ENCODE measurements at places on chromosomes 5 and 9.
A peak's percentile ranks its signal among the peaks of the same experiment; 100 is the strongest.

- DNase-seq = no peak
Observed at GRCh38 chr5:165094782-165095181, 1589.4 kb downstream of the MAT2B start.

- no peak for DNase-seq
Observed at GRCh38 chr9:97046228-97046627, 7.3 kb upstream of the CTSV start.

DNA sequence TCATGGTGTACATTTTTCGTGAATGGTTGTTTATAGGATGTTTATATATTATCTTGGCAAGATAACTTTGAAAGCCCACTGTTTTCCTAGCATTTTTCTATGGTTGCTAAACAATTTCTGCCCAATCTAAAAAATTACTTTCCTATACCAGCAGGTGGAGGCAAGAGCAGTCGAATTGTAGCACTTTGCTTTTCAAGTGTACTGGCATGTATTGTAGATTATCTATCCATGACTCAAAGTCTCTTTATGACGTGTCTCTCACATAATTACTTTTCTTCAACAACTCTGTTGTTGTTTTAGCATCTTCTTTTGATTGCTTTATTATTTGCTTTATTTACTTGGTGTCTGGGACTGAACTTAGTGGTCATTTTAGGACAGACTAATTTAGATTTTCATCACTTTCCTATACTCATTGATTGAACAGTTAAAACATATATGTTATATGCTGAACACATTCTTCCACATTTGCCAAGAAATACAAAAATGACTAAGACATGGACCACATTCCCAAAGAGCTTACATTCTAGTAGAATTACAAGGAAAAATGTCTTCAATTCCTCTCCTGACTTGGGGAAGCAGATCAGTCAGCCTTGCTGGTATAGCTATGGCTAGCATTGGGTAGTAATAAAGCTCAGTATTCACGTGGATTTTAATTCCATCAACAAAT lies 20.7 kb downstream of the NLN start:
- DNase-seq = peak; percentile 7

DNA sequence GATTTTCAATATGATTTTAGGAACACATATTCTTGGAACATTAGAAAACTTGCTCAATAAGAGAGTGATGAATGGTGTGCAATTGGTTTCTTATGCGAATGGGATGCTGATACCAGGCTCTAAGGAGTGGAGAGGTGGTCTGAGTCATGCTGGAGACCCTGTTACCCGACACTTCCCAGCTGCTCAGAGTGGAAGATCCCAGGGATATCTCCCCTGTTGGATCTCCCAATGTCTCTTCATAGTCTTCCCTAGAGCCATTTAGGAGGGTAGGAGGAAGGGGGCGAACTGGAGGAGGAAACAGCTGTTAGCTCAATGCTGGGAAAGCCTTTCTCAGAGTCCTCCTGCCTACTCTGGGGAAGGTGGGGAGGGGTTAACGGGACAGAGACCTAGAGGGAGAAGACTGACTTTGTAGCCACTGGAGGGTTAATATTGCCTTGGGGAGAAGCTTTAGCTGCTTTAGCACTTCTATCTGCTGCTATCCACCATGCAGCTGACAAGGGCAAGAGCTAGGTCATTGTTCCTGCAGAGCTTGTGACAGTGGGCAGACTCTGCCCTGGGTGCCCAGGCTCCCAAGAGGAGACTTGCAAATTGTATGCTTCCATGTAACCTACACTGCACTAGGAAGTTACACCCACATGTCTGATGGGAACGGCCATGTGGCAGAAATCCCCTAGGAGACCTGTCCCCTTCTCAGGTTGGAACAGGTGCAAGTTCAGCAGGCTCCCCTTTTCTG lies 301.0 kb downstream of the GADD45G start:
- no peak for DNase-seq

- DNase-seq = no peak
Observed at GRCh38 chr5:67156976-67157583, 39.5 kb downstream of the CD180 start.

GRCh38 chr5:116237917-116238500 lies 153.2 kb downstream of the COMMD10 start:
- DNase-seq = no peak

GRCh38 chr9:2623288-2624050 lies 1.9 kb downstream of the VLDLR start:
- no peak for DNase-seq

- DNase-seq = no peak
Observed at GRCh38 chr9:32136700-32137339, 247.6 kb upstream of the ACO1 start.

DNA sequence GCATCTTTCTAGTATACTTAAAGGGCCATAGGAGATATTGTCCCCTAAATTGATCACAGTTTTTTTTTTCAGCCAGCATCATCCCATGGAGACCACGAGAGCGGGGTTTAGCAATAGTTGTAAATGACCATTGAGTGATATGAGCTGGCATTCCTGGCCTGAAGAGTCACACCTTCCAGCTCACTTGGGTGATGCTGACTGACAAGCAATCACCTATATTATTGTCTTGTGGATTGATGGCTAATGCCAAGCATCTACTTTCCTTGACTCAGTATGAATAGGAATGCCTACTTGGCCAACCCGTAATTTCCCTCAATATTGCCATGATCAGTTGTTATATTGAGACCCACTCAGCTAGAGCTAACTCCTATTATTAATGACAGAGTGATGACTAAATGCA lies 70.5 kb downstream of the ADAMTSL1 start:
- DNase-seq = no peak

- DNase-seq = no peak
Observed at GRCh38 chr5:41176952-41177351, 36.4 kb downstream of the C6 start.

GRCh38 chr5:54443270-54443669 lies 12.2 kb upstream of the HSPB3 start:
- DNase-seq = no peak

GRCh38 chr5:78958672-78959445 lies 26.3 kb downstream of the ARSB start:
- no peak for DNase-seq

DNA sequence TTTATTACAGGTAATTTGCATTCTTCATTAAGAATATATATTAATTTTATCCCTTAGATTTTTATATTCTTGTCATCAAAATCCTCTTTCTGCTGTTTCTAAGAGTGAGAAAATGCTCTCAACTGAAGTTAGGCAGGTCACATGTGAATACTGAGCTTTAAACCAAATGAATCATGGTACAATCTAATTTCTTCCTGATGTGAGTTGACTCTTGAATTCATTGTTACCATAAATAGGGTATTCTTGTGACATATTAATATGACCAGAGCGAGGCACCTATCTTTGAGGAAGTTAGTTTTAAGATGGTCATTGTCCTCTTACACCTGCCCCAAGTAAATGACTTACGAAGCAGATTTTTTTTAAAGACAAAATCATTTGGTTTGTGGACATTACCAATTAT lies 17.4 kb downstream of the C9orf85 start:
- no peak for DNase-seq

- DNase-seq = no peak
Observed at GRCh38 chr9:27672718-27673117, 99.4 kb upstream of the C9orf72 start.

GRCh38 chr5:142275496-142275895 lies 49.3 kb downstream of the SPRY4 start:
- no peak for DNase-seq

GRCh38 chr5:180598316-180598701 lies 7.0 kb upstream of the SCGB3A1 start:
- no peak for DNase-seq

Data from GDM1 (cell line).